Activated naive CD4-positive, alpha-beta T cell treated with anti-CD3 and anti-CD28 coated beads for 36 hours (primary cell): ENCODE measurements at places on chromosomes 1 and 21. TPM values are rescaled to one million over a fixed set of nuclear protein-coding genes. Genes with fewer than 3 reads are reported as not detected.

- no peak for DNase-seq
These were observed 19.1 kb upstream of the GBP3 start for GRCh38 chr1:89041721-89042120.

DNA sequence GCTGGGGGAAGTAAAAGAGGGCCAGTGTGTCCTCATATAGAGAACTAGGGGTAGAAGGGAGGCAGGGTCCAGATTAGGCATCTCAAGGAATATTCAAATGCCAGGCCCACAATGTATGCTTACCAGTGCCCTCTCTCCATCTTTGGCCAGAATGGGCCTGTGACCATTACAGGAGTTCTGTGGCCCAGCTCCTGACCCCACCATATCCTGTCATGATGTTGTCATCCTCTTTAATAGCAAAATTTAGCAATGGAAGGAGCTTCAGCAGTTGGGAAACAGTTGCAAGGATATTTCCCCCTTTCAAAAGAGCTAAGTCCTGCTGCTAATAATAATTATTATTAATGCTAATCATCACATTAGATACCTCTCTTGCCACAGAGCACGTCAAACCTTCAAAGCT is 49.3 kb upstream of the JUN start:
- no peak for DNase-seq

The GRIK1 gene
- total RNA-seq, result not detected

The HSD3B1 gene
- total RNA-seq, result not detected

DNA sequence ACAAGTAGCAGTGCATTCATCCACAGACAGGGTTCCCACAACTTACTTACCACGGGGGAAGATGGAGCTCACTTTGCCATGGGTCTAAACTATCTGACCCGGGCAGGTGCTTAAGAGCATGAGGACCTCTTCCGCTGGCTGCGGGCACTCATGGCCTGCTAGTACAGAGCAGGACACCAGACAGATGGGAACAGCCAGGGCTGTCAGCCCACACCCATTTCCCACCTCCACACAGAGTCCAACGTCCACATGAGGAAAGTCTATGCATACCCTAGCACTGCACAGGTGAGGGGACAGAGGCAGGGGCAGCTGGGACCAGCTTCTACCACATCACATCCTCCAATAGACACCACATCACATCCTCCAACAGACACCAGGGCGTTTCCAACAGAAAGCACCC is 35.8 kb upstream of the PRDM15 start:
- no peak for DNase-seq

- DNase-seq, result no peak
These were observed 16.7 kb upstream of the COL6A2 start for GRCh38 chr21:46081022-46081861.

The ALX3 gene
- total RNA-seq, result not detected

The SPRR1A gene
- not detected for total RNA-seq

- no peak for DNase-seq
These were observed 56.3 kb downstream of the TNFSF4 start for GRCh38 chr1:173150795-173151194.

GRCh38 chr1:183831311-183831710 is 26.4 kb downstream of the RGL1 start:
- no peak for DNase-seq

The OR2T34 gene
- not detected for total RNA-seq

DNA sequence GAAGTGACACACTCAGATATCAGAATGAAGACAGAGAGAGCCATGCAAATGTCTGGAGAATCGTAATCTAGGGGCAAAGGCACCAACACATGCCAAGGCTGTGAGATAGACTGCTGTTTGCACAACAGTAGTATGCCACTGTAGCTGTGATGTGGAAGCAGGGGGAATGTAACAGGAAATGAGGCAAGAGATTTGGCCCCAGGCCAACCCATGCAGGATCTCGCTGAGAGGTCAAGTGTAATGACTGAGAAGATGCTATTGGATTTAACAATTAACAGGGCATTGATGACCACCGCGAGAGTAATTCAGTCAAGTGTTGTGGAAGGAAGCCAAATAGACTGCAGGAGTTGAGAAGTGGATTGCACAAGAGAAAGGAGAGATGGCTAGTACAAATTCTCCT is 107.3 kb upstream of the ST6GALNAC5 start:
- DNase-seq, result peak; percentile 31

DNA sequence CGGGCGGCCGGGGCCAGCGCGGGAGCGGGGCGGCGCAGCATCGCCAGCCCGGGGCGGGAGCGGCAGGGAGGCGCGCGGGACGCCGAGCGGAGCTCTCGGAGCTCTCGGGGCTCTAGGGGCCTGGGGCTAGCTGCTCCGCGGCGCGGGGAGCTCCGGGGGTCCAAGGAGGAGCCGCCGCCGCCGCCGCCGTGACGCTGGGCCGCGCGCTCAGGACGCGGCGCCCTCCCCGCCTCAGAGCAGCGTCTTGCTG is 147 bp downstream of the CLSTN1 start:
- no peak for DNase-seq

The CA14 gene
- total RNA-seq, result not detected

The ACTL8 gene
- total RNA-seq, result 0.12 TPM

GRCh38 chr1:121483961-121484424 is 299.2 kb downstream of the SRGAP2C start:
- DNase-seq, result peak; percentile 43

The NR1I3 gene
- not detected for total RNA-seq

DNA sequence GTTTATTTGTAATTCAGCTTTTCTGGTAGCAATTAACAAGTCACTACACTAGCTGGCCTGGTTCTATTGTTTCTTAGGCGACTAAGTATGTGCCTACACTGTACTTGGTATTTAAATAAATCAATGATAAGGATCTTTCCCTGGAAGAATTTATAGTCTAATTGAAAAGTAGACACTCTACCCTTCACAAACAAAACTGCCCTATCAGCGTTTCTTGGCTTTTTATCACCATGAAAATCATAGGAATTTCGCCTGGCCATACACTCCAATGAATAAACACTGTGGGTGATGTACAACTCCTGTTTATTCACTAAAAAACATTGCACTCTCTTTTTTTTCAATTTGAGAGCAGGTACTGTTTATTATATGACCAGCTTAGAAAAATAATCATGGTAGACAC is 702.9 kb upstream of the ADGRL2 start:
- no peak for DNase-seq

The LRRC71 gene
- total RNA-seq, result not detected

GRCh38 chr1:112686417-112686816 is 12.0 kb downstream of the MOV10 start:
- DNase-seq, result no peak

DNA sequence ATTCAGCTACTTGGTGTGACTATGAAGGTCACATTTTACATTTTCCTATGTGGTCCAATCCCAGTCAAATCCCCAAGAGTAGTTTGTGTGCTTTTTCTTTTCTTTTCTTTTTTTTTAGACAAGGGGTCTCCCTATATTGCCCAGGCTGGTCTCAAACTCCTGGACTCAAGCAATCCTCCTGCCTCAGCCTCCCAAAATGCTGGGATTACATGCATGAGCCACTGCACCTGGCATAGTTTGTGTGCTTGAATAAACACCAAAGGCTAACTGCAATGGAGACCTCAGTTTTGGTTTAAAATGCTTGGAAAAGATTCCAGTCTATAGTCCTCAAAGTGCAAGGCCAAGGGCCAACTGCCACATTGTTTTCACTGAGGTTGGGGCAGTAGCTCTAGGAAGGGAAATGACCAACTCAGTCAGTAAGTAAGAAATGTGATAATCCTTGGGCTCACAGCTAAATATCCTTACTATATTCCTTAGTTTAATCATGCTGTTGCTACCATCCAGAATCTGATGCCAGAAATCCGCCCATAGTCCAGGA is 38.6 kb downstream of the EIF2B3 start:
- no peak for DNase-seq

The SERBP1 gene
- total RNA-seq, result 537 TPM

DNA sequence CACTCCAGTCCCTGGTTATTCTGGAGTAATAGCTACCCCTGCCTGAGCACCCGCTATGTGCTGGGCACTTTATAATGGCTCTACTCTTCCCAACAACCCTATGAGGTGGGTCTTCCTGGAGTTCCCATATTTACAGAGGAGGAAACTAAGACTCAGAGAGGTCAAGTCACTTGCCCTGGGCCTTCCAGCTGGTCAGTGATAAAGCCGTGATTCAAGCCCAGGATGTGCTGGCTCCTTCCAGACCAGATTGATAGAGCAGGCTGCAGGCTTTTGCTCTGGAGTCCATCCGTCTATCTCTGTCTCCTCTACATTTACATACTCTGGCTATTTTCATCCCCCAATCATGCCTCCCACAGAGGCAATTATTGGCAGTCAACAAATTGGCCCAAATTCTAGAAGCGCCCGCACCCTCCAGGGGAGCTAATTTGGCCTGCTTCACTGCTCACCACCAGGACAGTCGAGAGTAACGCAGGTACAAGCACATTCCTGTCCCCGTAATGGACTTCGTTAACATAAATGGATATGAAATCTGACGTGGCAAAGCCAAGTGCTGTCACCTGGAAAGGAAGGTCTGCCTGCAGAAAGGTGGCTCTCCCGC is 39.8 kb upstream of the SELENON start:
- no peak for DNase-seq

- no peak for DNase-seq
These were observed 65.1 kb upstream of the HSD17B7 start for GRCh38 chr1:162725301-162725837.

The FAM229A gene
- 2.1 TPM for total RNA-seq

DNA sequence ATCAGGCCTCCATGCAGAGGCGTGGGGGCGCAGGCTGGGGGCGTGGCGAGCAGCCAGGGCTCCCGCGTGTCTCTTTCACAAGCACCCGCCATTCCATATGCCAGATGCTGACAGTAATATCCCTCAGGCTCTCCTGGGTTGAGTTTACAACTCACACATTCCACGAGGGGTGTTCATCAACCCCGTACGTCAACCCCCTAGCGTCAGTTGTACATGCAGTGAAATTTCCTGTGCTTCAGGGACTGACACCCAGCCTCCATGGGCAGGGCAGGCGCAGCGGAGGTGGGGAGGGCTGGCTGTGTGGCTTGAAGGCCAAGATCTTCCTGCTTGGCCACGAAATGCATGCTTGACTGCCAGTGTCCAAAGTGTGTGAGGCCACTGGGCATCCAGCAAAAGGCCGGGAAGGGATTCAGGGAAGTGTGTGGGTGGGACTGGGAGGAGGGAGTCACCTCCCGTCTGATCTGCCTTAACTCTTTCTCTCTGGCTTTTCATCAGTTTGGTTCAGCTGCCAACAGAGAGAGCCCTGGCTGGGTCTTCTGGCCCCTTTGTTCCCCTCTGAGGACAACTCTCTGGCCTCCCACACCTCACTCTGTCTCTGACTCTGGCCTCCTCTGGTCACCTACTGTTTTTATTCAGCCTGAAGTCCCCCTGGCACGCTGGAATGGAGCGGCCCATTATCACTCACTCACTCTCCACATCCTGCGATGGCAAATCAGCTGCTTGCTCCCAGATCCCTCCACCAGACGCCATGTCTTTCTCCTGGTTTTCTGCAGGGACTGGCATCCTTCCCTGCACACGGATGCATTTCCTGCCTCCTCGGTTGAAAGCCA is 33.8 kb downstream of the CLIC6 start:
- no peak for DNase-seq

- DNase-seq, result no peak
These were observed 182.0 kb downstream of the CDC42BPA start for GRCh38 chr1:227136210-227136820.

The KPRP gene
- not detected for total RNA-seq

The NFASC gene
- 0.10 TPM for total RNA-seq

DNA sequence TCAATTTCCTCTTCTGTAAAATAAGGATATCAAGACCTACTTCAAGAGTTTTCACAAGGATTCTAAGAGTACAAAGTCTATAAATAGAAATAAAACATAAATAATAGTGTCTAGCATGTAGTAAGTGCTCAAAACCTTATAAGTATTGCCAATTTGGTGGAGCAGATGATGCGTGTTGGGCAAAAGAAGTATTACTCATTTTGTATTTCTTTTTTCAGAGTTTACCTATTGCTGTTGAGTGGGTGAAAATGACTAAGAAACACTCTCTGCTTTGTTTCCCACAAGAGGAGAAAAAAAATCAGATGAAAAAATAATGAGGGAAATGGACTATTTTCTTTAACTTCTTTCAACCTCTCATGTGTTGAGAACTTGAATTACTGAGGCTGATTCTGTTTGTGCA is 103.3 kb upstream of the KCNK2 start:
- DNase-seq, result no peak

DNA sequence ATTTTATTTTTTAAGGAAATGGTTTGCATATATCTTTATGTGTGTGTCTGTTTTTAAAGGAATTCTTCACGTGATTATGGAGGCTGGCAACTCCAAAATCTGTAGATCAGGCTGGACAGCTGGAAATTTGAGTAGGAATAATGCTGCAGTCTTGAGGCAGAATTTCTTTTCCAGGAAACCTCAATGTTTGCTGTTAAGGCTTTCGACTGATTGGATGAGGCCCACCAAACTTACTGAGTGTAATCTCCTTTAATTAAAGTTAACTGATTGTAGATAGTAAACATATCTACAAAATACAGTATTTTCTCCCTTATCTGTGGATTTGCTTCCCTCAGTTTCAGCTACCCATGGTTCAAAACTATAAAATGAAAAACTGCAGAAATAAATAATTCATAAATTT is 883.1 kb downstream of the TTLL7 start:
- DNase-seq, result no peak

DNA sequence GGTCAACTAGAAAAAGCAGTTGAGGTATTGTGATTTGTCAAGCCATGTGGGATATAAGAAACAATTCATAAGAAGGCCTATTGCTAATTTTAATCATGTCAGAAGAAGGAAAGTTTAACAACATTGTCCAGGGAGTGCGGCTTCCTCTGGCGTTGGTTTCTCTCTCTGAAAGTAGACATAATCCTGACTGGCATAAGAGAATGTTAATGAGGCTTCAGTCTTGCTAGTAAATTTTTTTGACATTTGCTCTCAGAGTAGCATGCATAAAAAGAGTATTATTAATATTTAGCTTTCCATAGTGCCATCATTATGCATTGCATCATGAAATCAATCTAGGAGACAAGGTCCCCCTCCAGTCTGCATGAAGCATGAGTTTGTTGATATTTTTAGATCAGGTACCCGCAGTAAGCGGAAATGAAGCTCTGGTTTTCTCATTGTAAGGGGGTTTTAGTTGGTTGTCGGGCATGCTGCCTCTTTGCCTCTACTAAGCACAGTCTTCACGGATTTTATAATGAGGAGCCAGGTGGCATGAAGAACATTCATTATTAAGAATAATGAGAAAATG is 12.8 kb upstream of the PRDM2 start:
- no peak for DNase-seq

DNA sequence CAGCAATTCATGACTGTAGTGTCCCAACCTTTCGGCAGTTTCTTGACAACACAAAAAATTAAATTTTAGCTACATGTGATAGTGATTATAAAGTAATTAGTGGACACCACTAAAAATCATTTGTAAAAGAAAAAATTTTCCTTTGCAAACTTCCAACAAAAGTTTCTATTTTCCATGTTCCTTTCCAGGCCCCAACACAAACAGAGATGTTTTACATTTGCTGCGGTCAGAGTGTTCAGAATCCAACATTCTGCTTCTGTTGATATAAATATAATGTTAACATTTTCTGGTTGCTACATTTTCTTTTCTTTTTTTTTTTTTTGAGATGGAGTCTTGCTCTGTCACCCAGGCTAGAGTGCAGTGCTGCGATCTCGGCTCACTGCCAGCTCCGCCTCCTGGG is 54.9 kb upstream of the WLS start:
- no peak for DNase-seq

The EDN2 gene
- total RNA-seq, result not detected

- no peak for DNase-seq
These were observed 37.5 kb downstream of the DISP1 start for GRCh38 chr1:222852326-222852725.
